ENCODE measurements at places on chromosomes 5 and 9.

DNA sequence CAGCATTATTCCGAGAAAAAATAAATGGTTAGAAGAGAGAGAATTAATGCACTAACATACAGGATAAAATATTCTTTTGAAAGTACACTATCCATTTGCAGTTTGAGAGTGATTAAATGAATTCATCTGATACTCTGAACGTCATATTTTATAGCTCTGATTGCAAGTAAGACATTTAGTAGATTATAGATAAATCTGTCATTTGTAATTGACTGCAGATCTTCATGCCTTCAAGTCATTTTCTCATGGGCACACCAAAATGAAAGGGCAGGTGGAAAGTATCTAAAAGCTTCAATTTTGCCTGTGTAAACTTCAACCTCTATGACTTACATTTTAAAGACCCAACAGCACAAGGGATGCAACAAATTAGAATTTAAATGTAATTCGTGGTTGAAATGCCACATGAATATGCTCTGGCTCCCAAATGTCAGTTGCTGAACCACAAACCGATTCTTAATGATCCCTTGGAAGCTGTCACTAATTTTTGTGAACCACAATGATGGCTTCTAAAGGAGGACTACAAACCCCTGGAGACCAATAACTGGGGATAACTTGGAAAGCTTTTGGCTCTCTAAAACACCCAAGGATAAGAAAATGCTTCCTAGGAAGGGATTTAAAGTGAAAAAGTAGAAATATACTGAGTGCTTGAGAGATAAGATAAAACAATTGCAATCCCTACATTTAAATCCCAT is 3.9 kb downstream of the TYRP1 start:
- DNase-seq, result no peak

DNA sequence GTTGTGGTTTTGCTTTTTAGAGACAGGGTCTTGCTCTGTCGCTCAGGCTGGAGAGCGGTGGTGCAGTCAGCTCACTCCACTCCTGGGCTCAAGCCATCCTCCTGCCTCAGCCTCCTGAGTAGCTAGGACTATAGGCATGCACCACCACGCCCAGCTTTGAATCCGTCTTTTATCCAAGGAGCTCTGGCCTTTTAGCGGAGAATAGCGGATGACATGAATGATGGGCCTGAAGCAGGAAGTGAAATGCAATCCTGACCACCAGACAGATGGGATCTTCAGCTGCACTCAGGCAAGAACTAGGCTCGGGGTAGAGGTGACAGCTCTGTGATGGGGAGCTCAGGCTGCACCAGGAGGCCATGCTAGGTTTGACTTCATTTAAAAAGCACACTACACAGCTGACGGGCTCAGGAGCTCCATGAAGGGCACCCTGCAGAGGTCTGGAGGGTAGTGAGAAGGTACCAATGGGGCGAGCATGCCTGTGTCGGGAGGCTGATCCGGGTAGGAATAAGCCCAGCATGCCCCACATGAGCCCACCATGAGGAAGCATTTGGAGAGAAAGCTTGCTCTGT is 21.9 kb downstream of the POLR1E start:
- no peak for DNase-seq

DNA sequence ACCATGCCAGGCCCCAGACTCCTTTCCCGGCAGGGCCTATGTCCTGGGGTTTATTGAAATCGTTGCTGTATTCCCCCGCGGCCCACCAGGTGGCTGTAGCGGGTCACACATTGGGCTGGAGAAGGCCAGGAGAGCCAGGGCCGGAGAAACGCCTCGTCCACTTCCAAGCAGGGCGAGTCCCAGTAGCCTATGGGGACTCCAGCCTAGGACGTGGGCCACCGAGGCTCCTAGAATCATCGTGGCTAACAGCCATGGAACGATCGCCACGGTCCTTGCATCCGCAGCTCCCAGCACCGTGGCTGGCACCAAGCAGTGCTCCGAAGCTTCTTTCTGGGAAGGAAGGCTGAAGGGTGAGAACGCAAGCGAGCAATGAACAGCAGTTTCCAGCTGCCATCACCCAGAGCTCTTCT is 87.7 kb downstream of the ENTREP1 start:
- DNase-seq, result peak; percentile 39

DNA sequence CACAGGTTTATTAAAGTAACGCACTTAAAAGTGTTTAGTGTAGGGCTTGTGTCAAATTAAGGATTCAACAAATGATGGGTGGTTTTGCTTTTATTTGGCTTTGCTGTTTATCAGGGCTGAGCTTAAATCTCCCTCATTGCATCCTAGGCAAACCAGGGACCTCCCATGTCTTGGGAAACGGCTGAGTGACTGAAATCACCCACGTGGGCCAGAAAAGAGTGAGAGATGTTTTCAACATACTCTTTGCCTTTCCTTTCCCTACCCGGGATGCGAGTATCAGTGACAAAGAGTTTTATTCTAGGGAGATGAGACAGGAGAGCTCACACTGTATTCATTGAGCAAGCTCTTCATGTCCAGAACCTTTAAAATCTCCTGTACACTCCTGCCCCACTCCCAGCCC is 23.3 kb downstream of the KCNMB1 start:
- DNase-seq, result no peak

- no peak for DNase-seq
These were observed 273.2 kb upstream of the CDH9 start for GRCh38 chr5:27311544-27311943.

DNA sequence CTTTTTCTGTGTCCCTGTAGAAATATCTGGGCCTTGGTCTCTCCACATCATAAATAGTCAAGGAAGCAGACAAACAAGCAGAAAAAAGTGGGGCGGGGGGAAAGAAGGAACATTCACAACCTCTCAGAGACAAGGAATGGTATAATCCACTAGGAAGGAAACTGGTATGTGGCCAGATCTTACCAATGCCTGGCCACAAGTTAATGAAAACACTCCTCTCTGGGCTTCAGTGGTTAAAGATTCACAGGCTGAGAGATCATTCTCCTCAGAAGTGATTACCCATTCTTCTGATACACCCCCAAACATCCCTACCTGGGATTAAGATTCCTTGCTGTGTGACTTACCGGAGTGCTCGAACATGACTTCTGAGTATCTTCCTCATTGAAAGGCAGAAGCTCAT is 290.6 kb downstream of the MARCHF11 start:
- DNase-seq, result no peak

DNA sequence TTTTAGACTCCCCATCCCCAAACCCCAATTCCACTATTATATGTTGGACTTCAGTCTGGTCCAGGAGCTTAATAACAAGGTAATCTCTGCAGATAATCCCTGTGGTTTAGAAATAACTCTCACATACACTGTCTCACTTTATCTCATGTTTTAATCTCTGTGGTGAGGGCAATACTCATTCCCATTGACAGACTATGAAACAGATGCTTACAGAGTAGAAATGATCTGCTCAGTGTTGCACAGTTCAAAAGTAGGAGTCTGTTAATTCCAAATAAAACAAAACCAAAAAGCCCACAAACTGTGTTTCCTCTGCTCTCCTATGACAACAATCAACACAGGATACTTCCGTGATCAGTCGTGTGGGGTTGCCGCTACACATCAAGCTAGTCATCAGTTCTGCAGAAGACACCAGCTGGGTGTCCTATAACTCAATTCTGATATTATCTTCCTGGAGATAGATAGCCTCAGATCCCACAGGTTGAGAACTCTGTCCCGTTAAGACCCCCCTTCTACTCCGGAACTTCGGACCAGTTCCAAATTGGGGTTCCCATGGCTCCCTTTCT is 26.3 kb upstream of the FANCC start:
- DNase-seq, result peak; percentile 26

DNA sequence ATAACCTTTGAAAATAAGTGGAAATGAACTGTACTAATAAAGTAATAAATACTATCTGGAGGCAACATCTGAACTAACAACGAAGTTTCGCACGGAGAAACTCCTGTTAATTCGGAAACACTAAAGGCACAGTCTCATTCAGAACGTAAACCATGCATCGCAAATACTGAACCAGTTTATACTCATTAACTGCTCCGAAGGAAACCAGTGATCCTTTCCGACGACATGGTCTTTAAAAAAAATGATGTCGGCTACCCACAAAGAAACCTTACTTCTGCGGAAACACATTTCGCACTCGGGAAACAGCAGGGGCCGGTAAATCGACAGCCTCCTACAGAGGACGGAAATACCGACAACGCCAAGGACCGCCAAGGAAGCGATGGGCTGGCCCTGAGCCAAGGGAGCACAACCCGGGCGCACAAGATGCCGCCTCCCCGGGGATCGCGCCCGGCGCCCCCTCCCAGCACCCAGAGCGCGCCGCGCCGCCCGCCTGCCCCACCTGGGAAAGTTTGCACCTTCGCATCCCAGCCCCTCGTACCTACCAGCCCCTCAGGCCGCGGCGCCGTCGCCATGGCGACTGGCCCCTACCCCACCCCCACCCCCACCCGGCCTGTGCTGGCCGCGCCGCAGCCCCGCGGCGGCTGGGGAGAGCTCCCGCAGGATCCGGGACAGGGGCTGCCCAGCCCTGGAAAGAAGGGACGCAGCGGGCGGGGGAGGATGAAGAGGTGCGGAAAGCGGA is 732 bp downstream of the PRKAA1 start:
- DNase-seq, result peak; percentile 89

GRCh38 chr9:4678679-4679267 is 596 bp upstream of the CDC37L1 start:
- DNase-seq, result peak; percentile 78

DNA sequence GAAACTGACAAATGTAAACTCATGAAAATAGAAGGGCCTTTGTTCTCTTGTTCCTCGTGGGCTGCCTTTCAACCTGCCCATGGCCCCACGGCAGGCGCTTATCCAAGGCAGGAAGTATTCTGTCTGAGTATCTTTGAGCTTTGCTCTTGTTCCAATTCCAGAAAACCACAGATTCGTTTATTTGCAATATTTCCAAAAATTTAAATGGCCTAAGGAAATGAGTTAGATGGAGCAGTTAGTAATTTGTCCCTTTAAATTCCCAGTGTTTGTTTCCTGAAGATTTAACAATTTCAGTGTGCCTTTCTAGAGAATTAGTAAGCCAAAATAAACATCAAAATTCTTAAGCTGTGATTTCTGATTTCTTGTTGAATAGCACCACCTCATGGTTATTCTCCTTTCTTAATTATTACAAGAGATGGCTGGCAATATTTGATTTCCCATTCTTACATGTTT is 299.4 kb upstream of the RASA1 start:
- DNase-seq, result peak; percentile 55

GRCh38 chr9:97714435-97714834 is 17.3 kb upstream of the XPA start:
- peak; percentile 19 for DNase-seq

GRCh38 chr9:81598811-81599210 is 90.5 kb downstream of the TLE1 start:
- DNase-seq, result no peak

DNA sequence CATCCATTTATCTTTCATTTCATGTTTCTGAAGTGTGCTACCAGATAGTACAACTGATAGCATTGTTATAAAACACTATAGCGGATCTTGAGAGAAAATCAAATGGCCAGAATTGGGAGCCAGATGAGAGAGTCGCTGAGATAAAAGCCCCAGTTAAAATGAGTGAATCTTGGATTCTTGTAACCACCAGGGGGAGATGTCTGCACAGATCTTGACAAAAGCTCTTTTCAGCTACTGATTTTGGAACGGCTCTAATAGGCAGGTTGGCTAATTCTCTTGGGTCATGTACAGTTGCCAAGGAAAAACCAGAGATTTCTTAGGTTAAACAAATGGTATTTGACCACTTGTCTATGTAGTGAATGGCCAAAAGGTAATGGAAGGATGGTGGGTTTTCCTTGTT is 21.7 kb downstream of the F2RL2 start:
- DNase-seq, result peak; percentile 89

All from hematopoietic multipotent progenitor cell treated with erythropoietin and hydrocortisone succinate and interleukin-3 and kit ligand, for 6 days (in vitro differentiated cells).